ENCODE measurements at places on chromosomes 2 and 18.

DNA sequence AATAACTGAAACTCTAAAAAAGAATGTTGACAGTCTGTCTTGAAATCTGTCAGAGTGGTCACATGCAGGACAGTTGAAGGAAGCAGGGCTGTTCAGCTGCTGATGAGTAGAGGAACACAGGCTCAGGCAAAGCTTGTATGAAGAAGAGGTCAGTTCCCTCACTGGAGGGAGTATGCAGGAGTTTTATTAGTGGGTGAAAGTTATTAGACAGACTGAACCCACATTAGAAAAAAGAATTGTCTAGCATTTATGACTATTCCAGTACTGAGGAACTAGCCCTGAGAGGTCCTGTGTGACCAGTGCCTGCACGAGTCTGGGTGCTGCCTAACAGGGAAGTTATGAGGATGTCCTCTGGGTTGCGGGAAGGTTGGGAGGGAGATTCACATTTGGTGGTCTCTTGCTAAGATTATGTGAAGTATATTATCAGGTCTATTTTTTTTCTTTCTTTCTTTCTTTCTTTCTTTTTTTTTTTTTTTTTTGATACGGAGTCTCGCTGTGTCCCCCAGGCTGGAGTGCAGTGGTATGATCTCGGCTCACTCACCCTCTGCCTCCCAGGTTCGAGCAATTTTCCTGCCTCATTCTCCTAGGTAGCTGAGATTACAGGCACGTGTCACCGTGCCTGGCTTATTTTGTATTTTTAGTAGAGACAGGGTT, 9.6 kb downstream of the TET3 start:
- DNase-seq = no peak

- DNase-seq = no peak
Observed at GRCh38 chr2:240999873-241000541, 1.6 kb downstream of the SNED1 start.

DNA sequence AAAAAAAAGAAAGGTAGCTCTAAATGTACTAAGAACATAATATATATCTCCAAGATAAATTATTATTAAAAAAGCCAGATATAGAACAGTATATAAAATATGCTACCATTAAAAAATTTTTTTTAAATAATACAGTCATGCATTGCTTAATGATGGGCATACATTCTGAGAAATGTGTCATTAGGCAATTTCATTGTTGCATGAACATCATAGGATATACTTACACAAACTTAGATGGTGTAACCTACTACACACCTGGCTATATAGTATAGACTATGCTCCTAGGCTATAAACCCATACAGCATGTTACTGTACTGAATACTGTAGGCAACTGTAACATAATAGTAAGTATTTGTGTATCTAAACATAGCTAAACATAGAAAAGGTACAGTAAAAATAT, 18.3 kb upstream of the LAPTM4A start:
- DNase-seq = no peak

GRCh38 chr2:10863837-10864236, 47.9 kb upstream of the KCNF1 start:
- DNase-seq = peak; percentile 73

GRCh38 chr18:58362027-58362575, 266.8 kb downstream of the ALPK2 start:
- no peak for DNase-seq

- no peak for DNase-seq
Observed at GRCh38 chr18:60910534-60910933, 422.7 kb upstream of the CDH20 start.

DNA sequence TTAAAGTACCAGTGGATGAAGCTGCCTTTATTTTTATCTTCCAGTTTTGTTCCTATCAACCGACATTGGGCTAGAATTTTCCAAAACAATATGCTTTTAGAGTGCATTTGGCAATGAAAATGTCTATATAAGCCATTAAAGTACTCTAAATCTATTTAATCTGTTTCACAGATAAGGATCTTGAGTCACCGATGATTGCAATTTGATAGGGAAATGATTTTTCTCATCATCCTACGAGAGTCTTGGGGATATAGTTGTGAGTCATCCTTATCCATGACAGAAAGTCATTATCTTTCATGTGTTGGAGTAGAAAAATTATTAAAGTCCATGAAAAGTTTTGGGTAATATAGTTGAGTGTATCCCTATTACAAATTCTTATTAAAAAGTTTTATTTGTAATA, 26.1 kb downstream of the SLC39A10 start:
- no peak for DNase-seq

GRCh38 chr2:42128721-42129486, 40.2 kb upstream of the EML4 start:
- no peak for DNase-seq

- no peak for DNase-seq
Observed at GRCh38 chr2:177625744-177626650, 233.4 kb downstream of the AGPS start.

GRCh38 chr2:106107509-106108131, 86.5 kb downstream of the UXS1 start:
- DNase-seq = no peak

- DNase-seq = no peak
Observed at GRCh38 chr2:117794668-117795067, 19.8 kb upstream of the DDX18 start.

DNA sequence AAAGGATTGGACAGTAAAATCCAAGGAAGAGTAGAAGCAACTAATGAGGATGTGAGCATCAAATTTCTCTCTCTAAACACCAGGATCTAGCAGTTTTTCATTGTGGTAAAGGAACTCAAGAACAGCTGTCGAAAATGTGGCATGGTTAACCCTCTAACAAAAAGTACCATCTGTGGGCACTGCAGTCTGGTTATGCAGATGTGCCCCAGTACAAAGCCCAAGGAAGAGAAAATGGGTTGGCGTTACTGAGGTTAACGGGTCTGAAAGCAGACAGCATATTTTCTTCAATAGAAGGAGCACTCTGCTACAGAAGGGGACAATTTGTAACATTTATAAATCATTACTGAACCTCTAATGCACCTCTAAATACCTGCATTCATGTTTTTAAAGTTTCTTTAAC, 253.0 kb upstream of the HNRNPA3 start:
- DNase-seq = no peak

- DNase-seq = no peak
Observed at GRCh38 chr2:15933184-15933845, 7.0 kb upstream of the MYCN start.

DNA sequence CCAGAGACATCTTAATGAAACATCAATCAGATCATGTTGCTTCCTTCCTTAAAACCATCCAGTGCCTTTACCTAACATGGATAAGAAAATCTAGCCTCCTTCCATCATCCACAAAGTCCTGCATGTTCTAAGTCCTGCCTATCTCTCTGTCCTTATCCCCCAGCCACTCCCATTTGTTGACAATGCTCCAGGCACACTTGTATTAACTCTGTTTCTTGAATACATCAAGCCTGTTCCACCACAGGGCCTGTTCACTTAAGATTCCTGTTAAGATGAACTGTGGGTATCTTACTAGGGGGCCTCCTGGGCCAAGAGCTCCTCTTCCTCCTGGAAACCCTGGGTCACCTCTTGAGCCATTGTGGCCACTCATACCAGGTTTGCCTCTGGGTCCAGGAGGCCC, 45.7 kb downstream of the COL4A4 start:
- no peak for DNase-seq

DNA sequence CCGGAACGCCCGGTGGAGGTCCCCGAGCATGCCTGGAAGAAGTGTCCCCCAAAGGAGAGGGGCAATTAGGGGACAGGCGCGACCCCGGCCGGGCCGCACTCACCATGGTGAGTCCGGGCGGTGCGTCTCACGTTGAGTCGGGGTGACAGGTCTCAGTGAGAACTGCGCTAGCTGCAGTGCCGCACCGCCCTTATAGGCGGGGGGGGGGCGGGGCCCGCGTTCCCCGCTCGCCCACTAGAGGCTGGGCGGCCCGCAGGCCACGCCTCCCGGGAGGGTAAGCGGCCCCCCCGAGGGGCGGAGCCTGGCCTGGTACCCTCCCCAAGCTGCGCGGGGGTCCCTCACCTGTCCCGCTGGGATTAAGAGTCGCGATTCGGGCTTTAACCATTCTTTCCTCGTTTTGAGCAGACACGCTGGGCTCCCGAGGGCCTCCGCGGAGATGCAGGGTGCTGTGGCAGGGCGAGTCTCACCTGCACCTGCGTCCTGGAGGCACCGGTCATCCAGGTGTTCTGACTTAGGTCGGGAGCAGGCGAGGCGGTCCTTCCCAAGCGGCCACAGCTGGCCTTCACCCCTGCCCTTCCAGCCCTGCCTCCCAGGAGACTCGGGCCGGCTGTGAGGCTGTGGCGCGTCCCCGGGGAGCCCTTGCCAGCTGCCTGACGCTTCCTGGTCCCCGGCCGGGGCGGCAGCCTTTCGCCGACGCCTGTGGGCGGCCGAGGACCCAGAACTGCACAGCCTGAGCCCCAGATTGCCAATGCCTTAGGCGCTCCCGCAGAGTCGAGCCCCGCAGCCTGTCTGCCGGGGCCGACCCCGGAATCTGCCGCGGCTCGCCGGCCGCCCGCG, at the start of gene TUBA4A:
TUBA4A (minus strand) TSS at position 166 of the 837 bp plus-strand sequence; CDS start at position 106, 60 bp downstream.
- DNase-seq = peak; percentile 80

- DNase-seq = no peak
Observed at GRCh38 chr2:95385570-95385984, 16.9 kb upstream of the FAHD2A start.

- DNase-seq = peak; percentile 69
Observed at GRCh38 chr18:12053289-12053688, 40.4 kb upstream of the ANKRD62 start.

- no peak for DNase-seq
Observed at GRCh38 chr18:55387139-55387984, 200.6 kb downstream of the TCF4 start.

GRCh38 chr2:233163486-233164103, 87.9 kb upstream of the ATG16L1 start:
- no peak for DNase-seq

- DNase-seq = no peak
Observed at GRCh38 chr2:150584081-150584480, 96.6 kb upstream of the RND3 start.

GRCh38 chr2:164948540-164948939, 6.8 kb downstream of the SLC38A11 start:
- no peak for DNase-seq

- DNase-seq = peak; percentile 34
Observed at GRCh38 chr2:231174211-231174651, 24.2 kb upstream of the ARMC9 start.

DNA sequence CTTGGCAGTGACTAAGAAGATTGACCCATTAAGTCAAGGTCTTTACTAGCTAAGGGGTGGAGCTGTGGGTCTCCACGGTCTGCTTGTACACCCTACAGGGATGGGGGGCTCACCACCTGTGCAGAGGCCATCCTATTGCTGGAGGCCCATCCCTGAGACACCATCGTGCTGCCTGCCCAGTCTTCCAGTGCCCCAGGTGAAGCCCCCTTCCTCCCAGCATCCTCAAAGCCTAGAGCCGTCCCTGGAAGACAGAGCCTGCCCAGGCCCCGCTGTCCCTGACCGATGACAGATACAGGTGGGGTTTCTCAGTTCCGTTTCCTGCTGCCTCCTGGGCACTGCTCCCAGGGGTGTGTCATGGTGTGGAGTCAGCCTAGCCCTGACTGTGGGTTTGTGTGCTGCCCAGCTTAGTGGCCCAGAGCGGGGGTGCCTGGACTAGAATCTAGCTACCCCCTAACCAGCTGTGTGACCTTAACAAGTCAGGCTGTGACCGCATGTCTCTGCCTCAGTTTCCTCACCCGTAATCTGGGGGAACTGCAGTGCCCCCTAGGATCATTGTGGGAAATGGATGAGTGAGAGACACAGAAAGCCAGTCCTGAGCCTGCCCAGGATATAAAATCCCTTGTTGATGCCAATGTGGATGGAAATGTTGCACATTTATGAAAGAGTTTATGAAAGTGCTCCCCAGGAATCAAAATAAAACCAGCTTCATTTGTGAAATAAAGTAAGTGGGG, 2.0 kb downstream of the OTOS start:
- DNase-seq = no peak

DNA sequence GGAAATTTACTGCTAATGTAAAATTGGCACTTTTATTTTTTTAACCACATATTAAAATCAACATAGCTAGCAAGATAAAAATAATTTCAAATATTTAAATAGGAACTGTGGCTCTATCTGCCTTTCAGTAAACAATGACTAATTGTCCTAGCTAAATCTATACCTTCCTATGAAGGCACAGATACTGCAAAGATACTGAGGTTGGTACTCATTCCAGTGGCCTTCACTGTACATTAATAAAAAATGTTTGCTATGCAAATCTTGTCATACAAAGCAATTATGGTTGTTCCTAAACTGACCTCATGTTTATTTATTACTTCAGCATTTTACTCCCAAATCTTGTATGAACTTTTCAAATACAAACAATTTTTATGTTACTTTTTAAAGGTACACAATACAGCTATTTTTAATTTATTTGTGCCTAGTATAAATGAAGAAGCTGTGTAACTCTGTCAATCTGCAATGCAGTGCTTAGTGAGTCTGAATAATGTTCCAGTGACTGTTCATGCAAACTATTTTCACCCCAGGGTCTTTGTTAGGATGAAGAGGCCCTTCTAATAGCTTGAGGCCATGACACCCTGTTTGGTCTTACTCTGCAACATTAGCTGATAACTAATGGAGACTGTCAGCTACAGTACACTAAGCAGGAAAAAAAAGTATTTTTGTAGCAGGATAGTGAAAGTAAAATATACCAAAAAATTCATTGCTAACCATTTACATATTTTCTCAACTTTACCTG, 9.3 kb upstream of the ERBB4 start:
- DNase-seq = no peak

GRCh38 chr2:126921066-126921465, 22.4 kb downstream of the TEX51 start:
- no peak for DNase-seq

DNA sequence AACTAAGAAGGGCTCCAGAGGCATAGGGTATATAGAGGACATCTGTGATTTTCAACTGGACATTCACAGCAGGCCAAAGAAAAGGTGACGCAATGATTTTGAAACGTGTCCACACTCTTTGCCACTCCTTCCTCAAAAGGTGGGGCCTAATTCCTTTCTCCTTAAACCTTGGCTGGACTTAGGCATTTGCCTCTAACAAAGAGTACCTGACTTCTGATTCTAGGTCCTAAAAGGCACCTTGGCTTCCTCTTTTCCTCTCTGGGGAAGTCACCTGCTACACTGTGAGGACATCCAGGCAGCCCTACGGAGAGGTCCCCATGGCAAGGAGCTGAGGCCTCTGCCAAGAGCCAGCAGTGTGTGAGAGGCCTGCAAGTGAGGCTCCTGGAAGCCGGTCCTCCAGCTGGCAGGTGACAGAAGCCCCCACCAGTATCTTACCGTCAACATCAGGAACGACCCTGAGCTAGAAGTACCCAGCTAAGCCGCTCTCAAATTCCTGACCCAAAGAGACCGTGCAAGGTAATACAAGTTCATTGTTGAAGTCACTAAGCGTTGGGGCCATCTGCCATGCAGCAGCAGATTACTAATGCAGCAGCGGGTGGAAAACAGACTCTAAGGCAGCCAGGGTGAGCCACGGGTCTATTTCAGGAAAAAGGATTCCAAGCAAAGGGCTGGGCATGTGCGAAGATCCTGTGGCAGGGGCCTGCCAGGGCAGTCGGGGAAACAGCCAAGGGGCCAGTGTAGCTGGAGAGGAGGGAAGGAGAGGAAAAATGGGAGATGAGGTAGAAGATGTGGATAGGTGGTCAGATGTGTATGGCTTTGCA, 7.4 kb upstream of the HES6 start:
- no peak for DNase-seq

GRCh38 chr2:102422910-102423309, at the start of gene IL18RAP:
TSS of gene IL18RAP (plus strand) at chr2:102423160. CDS start at chr2:102423278, 118 bp downstream.
- DNase-seq = no peak

Data from HL-60 (cell line).